ENCODE measurements at places on chromosomes 2 and 18.

- no peak for DNase-seq
Measured at GRCh38 chr18:48871391-48872166, 79.2 kb downstream of the SMAD7 start.

DNA sequence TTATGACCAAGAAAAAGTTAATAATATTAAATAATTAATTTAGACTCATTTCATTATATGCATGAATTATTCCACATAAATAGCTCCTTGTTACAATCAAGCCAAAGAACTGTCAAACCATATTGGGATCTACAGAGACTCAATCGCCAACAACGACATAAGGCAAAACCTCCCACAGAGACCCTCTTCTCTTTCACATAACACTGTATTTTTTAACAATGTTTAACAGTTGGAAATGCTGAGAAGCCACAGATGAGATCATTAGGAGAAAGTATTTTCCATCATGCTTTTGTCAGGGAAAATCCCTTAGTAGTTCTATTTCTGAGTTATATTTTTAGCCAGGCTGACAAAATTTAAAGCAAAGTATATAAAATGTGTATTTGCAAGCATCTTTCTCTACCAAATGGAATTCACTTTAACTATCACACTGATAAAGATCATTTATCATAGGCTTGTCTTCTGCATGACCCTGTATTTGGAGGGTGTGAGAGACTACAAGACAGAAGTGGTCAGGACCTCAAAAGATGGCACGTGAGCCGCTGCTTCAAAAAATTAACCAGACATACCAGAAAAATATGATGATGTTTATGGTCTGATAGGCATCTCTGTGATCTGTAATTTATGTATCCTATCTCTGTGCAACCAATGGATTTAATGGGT is 383.8 kb downstream of the NRXN1 start:
- DNase-seq = no peak

- no peak for DNase-seq
Measured at GRCh38 chr2:74095632-74096031, 52.1 kb downstream of the BOLA3 start.

DNA sequence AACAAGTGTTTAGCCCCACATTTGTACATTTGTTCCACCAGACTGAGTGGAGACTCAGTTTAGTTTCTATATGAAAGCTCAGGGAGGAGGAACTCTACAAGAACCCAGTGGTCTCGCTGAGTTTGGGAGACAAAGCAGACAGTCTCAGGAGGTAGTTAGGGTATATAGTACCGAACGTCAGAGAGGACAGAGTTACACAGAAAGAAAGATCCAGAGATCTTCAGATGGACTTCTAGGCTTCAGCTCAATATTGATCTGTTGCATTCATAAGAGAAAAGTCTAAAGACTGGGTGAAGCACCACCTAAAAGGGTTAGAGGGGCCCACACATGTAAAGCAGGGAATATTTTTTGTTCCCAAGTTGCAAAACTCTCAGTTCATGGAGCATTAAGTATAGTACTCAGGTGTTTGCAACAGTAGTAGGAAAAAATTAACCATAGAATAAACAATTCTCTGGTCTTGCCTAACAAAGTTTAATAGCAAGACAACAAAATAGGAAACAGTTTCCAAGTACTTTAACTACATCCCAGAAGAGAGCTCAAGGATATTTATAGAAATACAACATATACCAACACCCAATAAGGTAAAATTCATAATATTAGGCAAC is 4.2 kb downstream of the TFPI start:
- no peak for DNase-seq

DNA sequence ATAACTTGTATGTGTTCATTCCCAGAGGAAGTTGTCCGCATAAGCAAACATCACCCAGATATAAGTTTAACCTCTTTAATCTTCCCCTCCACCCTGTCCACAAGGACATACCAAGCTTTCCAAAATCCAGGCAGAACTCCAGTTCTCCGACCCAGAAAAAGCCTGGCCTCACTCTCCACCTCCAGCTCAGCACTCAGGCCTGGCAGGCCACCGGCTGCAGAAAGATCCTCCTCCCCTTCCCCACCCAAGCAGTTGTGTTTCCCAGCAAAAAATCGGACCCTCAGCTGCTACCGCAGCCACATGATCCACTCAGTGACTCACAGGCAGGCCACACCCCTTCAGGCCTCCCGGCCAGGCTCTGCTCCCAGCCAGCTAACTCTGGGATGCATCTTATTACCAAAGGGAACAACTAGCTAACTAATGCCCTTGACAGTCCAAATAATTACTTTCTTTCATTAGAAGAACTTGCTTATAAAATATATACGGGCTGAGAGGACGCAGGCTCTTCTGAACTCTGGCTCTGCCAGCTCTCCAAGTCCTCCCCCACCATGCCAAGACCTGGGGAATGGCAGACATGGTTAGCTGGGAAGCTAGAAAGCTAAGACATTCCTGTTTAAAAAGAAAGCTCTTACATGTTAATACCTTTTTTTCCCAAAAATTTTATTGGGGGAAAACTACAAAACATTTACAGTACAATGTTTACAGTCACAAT is 4.5 kb downstream of the ZFP36L2 start:
- DNase-seq = peak; percentile 36

DNA sequence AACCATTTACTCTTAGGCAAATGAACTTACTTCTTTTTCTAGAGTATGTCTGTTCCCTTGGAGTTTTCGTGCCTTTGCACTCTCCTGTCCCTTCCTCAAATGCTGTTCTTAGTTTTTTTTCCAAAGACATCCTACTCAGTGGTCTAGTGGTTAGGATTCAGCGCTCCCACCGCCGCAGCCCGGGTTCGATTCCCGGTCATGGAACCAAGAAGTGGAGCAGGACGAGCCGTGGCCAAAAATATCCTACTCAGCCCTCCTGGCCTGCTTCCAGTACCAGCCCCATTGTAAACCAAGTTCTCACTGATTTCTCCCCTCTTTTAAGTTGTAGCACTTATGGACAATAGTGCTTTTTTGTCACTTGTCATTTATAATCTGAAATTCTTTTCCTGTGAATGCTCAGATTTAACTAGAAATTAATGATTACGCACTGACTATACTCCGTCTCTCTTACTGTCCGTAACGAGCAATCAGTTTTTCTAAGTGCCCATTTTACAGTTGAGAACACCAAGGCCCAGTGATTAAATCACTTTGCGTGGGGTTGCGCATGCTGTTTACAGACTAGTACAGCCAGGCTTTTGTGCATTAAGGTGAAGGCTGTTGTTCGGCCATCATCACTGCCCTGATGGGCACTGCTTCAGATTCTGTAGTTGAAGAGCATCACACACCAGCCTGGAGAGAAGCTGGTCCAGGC is 17.9 kb downstream of the GREB1 start:
- no peak for DNase-seq

DNA sequence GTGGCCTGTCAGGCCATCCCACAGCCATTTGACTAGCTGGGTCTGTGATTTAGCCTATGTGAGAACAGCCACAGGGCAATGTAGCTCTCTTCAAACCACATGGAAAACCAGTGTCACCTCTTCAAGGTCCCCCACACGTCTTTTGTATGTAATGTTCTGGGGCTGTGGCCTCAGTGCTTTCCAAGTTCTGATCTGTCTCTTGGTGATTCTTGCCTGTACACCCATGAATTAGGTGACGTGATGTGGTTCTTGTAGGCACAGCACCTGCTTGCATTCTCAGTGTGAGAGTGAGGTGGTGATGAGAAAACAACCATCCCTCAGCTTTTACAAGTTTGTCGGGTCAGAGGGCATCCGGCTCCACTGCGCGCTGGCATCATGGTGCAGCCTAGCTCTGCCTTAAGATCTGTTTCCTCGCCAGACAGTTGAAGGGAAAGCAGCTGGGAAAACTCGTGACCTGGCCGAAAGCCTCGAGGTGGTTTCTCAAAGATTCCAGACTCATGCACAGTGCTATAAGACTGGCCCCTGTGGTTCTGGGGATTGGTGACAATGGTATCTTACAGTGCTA is 125.8 kb downstream of the TANC1 start:
- no peak for DNase-seq

DNA sequence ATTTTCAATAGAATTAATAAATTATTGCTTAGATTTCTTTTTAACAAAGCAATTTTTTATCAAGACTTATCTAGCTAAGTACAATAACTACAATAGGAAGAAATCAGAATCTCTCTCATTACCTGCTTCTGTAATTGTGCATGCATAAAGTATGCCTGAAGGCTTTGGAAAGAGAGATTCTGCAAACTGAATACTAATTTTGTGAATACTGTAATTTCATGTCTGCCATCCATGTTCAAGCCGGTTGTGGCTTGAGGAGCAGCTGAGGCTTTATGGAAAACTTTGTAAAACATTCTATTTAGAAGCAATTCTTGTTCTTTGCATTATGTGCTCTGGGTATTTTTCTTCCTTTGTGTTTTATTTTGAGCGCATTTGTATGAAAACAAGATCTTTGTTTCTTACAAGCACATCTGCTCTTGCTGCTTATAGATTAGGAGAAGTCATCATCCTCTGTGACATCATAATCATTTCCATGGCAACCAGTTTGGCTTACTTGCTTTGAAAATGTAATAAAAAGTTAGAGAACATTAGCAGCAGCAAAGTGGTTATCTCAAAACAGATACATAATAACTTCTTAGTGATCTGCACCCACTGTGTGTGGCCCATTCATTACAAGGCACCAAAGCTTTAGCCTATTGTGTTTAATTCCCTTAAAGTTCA is 16.0 kb upstream of the IKZF2 start:
- DNase-seq = no peak

GRCh38 chr2:7655629-7656028 is 738.4 kb downstream of the RNF144A start:
- DNase-seq = no peak

- DNase-seq = no peak
Measured at GRCh38 chr2:239249776-239250175, 151.0 kb downstream of the HDAC4 start.

- no peak for DNase-seq
Measured at GRCh38 chr2:218168016-218168415, 1.3 kb upstream of the CXCR1 start.

DNA sequence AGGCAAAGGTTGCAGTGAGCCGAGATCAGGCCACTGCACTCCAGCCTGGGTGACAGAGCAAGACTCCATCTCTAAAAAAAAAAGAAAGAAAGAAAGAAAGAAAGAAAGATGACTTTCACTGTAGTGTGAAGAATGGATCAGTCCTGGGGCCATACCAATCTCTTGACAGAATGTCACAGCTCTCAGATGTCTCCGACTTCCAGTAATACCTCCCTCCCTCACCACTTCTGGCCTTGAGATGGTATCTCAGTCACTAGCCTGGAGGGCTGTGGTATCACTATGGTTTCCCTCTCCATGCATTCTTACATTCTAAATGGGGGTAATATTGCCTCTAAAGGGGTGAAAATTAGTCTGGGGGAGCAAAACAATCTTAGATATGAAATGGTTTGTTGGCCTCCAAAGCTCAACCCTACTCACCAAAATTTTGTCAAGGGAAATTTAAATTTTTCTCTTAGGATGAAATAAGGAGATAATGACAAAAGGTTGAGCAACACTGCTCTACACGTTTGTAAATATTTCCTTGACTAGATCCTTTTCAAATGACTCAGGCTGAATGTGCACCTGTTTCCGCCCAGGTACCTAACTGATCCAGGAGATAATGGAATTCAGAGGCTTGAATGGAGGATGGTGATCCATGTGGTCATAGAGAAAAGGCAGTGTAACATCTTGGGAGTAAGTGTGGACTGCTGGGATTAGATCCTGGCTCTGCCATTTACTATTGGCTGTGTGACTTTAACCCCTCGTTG is 19.9 kb upstream of the SPRED2 start:
- no peak for DNase-seq

GRCh38 chr2:83063511-83063910 is 1395.6 kb downstream of the SUCLG1 start:
- no peak for DNase-seq

DNA sequence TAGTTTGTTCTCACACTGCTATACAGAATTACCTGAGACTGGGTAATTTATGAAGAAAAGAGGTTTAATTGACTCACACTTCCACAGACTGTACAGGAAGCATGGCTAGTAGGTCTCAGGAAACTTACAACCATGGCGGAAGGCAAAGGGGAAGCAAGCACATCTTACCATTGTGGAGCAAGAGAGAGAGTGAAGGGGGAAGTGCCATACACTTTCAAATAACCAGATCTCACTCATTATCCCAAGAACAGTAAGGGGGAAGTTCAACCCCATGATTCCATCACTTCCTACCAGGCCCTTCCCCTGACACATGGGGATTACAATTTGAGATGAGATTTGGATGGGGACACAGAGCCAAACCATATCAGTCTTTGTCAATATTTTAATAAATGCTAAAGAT is 5.0 kb upstream of the CRYGB start:
- DNase-seq = no peak

- DNase-seq = no peak
Measured at GRCh38 chr2:33208400-33208799, 261.6 kb downstream of the LTBP1 start.

GRCh38 chr2:120604767-120605166 is 130.9 kb upstream of the GLI2 start:
- DNase-seq = no peak

DNA sequence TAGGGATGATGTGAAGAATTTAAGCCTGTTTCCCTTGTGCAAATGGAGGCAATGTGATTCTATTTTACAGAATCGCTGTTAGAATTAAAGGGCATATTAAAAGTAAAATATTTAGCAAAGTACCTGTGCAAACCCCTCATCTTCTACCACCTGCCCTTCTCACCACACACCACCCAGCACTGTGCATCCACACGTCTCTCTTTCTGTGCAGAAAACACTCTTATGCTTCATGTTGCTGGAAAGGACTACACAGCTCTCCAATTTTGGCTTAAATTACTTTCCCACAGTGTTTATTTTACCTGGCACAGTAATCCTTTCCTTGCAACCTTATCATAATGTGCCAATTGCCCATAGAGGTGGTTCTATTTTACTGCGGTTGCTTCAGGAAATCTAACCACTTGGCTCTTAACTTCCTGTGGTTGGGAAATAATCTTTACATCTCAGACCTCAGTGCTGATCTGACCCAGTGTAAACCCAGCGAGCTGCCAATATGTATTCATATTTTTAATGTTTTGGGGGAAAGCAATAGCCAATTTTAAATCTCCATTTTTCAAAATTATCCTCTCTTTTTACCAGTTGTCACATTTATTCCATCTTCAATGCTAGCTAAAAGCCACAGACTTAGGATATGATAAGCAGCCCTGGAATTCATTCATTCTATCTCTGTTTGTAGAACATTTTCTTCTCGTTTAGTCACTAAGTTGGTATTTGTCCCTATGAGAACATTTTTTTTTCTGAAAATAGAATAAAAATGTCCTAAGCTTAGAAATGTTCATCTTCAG is 250.9 kb downstream of the DSEL start:
- DNase-seq = no peak

DNA sequence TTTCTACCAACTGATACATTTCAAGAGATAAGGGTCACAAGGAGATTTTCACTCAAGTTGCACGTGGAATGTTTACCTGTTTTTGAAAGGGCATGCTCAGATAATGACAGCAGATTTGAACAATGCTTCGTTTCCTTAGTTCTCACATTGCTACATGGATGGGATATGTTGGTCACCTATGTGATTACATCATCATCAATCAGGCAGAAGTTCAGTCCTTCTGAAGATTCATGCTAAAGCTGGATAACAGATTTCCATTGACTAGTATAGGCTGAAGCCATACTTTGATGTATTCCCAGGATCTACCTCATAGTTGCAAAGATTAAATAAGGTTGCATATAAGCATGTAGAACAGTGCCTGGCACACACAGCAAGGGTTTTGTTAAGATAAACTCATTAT is 19.7 kb downstream of the TCF7L1 start:
- DNase-seq = no peak

GRCh38 chr2:188345426-188345825 is 53.8 kb downstream of the GULP1 start:
- DNase-seq = no peak
